ENCODE measurements at places on chromosomes 7 and 10.

- no peak for DNase-seq
Observed at GRCh38 chr10:108911814-108912541, 1011.3 kb downstream of the XPNPEP1 start.

DNA sequence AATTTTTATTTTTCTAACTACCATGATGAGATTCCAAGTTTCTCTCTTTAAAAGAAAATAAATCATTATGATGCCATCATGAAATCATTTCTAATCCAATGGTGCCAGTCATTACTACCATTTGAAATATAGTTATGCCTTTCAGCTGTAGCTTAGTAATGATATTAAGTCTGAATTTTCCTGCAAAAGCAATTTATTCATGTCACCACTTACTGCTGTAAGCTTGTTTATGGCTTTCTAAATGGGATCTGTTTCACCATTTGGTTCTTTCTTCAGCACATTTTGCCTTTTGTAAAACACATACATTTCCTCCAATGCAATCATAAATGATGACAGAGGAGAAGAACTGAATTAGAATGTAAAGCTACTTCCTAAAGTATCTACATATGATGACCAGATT is 130.5 kb downstream of the SEM1 start:
- no peak for DNase-seq

DNA sequence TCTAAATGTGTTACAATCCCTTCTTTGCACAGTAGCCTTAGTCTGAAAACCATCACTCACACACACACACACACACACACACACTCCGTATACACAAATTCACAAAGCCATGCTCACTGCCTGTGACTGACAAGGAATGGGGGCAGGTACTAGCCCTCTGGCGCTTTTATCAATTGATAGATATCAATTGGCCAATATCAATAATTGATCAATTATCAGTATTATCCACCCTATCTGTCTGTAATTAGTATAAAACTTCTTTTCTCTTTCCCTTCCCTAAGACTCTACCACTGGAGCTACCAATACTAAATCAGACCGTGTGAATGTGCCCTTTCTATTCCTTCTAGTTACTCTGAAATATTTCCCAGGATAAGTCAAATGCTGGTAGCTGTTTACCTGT is 2.1 kb downstream of the DENND11 start:
- no peak for DNase-seq

DNA sequence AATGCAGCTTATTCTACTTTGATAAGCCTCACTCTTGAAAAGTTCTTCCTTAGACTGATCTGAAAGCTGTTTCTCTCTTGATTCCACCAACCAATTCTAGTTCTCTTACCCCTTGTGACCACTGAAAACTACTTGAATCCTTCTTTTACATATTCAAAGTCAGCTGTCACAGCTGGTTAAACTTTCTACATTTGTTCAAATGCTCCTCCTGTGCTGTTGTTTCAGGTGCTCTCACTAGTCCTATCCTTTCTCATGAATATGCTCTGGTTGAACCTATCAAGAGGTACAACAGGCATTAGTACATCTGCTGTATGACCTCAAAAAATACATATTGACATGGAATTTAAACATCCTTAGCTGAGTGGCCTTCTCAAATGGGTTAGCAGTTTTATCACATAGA is 91.5 kb downstream of the MYO3A start:
- DNase-seq: no peak

GRCh38 chr7:41404375-41405074 is 298.4 kb downstream of the INHBA start:
- DNase-seq: no peak

DNA sequence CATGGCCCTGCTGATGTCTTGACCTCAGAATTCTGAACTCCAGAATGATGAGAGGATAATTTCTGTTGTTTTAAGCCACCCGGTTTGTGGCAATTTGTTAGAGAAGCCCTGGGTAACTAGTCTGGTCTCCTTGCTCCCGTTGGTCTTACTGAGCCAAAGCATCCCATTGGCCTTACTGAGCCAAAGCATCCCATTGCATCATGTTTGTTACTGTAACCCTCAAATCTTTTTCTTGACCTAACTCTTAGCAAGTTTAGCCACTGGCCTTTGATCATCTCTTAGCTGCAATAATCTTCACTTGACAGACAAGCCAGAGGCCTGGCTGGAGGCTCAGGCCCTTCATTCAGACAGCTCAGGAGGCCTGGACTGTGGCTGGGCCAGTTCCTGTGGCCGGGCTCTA is 21.8 kb downstream of the TBXAS1 start:
- no peak for DNase-seq

DNA sequence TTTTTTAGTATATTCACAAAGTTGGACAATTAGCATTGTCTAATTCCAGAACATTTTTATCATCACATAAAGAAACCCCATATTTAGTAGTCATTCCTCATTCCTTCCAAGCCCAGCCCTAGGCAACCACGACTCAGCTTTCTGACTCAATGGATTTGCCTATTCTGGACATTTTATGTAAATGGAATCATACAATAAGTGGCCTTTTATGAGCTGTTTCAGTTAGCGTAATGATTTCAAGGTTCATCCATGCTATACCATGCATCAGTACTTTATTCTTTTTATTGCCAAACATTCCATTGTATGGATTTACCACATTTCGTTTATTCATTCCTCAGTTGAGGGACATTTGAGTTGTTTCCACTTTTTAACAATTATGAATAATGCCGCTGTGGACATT is 249.2 kb downstream of the DYNC1I1 start:
- DNase-seq: no peak

- DNase-seq: no peak
Observed at GRCh38 chr10:74502963-74503608, 323.3 kb upstream of the KAT6B start.

DNA sequence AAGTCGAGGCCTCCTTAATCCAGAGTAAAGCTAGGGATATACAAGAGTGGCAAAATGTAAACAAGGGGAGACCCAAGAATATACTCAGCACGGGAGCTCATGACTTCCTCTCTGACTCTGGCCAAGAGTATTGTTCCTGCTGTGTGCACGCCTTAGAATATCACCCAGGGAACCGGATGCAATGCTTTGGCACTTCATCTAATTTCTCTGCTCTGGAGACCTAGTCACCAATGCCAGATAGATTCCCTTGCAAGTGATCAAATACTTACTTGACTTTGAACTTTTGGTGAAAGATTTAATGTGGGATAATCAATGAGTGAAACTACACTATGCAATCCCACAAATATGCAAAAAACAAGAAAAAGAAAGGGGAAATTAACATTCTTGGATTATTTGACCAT is 695.5 kb downstream of the INHBA start:
- no peak for DNase-seq

- no peak for DNase-seq
Observed at GRCh38 chr10:35794703-35795102, 152.6 kb upstream of the FZD8 start.

DNA sequence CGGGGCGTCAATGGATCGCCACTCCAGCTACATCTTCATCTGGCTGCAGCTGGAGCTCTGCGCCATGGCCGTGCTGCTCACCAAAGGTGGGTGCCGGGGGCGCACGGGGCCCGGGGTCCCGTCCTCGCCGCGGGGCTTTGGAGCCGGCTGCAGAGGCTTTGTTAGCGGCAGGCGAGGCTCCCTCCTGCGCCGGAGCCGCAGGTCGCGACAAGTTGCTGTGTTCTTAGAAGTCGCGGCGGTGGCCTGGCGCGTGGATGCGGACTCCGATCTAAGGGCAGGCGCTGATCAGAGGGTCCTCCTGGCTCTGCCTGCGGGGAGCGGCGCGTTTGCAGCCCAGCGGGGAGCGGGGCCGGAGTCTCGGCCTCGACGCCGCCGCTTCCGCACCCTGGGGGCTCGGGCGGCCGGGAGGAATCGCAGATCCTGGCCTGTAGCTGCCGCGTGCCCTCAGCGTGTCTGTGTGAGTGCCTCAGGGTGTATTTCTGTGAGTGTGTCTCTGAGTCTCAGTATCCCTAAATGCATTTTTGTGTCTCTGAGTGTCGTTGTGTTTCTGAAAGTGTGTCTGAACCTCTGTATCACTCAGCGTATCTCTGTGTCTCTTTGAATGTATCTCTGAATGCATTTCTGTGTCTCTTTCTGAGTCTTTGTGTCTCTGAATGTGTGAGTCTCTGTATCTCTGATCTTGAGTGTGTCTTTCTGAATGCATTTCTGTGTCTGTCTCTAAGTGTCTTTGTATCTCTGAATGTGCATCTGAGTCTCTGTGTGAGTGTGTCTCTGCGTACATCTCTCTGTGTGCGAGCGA is 766 bp downstream of the BAMBI start:
- DNase-seq: peak; percentile 11

- DNase-seq: no peak
Observed at GRCh38 chr7:136009488-136010079, 32.4 kb upstream of the MTPN start.

DNA sequence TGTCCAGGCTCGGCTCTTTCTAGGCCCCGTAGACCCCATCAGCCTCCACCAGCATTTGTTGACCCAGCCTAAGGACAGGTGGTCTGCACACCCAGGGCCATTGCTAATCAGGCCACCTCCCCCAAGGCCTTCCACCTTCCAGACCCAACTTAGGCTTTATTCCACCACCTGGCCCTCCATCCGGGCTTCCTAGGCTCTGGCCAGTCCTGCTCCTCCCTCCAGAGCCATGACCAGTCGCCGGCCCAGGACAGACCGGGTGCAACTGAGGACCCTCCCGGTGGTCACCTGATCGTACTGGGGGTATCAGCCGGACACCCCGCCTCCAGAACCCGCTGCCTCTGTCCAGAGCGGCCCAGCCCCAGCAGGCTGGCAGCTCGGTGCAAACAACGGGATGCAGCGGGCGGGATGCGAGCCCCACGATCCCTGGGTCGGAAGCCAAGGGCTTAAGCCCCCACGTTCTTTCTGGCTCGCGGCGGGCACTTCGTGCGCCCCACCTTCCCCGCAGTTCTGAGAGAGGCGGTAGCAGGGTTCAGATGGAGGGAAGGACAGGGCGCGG is 545 bp downstream of the NACAD start:
- DNase-seq: no peak

GRCh38 chr10:109219935-109220605 is 703.2 kb downstream of the XPNPEP1 start:
- DNase-seq: no peak

DNA sequence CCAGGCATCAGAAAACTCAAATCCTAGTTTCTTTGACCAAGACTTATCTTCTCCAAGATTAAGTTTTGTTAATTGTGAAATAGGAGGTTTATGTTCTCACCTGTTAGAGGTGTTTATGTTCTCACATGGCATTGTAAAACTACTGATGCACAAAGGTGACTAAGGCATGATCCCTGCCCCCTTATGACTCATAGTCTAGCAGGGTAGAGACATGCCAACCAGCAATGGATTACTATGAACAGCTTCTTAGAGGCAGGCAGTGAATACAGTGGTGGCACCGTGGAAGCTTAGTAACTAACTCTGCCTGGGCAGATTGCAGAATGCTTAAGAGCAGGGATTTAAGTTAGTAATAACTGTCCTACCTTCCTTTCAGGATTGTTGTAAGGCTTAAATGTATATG is 400.9 kb downstream of the SORCS3 start:
- no peak for DNase-seq

- no peak for DNase-seq
Observed at GRCh38 chr10:43093423-43094076, 16.7 kb downstream of the RET start.

DNA sequence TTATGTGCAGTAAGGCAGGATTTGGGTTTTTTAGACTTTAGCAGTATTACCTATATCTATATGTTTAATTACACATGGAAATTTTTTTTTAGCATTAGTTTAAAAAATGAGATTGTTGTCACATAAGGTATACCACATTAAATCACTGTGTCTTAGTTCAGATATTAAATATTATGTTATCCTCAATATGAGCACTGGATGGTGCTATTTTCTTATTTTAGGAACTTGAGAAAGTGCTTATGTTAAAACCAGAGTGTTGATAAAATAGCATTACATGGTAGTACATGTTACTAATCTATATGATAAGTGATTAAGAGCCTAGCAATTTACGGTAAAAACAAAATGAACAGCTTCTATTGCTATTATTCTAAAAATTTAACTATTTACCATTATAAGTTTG is 28.8 kb downstream of the MIOS start:
- no peak for DNase-seq

DNA sequence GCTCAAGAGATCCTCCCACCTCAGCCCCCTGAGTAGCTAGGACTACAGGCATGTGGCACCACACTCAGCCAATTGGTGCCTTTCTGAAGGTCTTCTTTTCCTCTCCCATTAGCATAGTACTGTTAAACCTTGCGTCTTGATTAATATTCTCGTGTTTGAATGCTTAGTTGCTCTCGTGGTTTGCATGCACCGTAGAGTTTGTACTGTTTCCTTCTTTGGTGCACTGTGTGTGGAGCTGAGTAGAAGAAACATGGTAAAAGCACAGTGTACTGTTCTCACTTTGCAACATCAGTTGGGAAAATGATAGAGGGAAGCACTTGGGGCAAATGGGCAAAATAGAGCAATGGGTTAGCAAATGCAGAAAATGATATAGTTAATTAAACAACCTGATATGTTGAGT is 27.6 kb upstream of the RPA3 start:
- no peak for DNase-seq

- DNase-seq: no peak
Observed at GRCh38 chr10:96269438-96270300, 1.7 kb downstream of the BLNK start.

- DNase-seq: no peak
Observed at GRCh38 chr10:103803941-103804340, 51.4 kb downstream of the SH3PXD2A start.

DNA sequence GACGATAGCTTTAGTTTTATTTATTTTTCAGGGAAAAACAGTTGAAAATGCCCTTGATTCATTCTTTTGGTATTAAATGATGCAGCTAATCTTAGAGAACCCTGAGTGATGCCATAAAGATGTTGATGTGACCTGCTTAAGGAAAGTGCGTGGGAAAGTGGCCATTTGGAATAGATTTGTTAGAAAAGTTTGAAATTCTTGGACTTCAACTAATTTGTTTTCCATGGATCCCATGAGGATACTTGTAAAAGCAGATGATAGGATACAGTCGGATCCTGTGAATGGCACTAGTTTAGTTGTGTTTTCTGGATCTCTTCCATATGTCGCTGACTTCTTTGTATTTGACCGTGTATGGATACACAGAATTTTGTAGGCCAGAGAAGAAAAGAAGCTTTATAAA is 69.0 kb downstream of the SEPTIN7 start:
- DNase-seq: no peak

DNA sequence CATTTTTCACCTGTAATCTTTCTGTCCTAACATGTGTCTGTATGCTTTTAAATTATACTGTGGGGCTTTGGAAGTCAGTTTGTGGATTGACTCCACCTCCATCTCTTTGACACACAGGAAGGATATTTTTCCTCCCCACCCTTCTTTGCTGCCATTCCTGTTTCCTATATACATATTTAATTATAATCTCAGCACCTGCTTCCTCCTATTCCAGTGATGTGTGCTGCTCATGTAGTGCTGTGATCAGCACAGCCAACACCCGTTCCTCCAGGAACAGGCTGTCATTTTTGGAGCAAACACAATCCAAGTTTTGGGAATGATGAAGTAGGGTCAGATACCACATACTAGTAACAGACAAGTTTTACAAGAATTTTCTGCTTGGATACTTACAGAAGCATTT is 135.0 kb upstream of the PRPS1L1 start:
- DNase-seq: no peak

DNA sequence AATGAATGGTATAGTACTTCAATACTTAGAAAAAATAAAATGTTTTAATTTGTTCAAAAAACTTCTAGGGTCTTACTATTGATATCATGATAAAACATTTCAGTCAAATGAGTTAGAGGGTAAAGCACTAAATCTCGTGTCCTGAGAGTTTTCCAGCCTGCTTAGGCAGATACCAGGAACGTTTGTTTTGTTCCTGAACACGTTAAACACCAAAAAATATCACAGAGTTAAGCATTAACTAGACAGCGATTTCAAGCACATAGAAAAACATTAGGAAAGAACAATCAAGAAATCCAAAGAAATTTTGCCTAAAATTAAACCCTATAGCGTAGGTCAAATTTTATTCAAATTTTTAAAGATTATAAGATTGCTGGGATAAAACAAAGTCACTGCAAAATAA is 204.6 kb upstream of the AGR3 start:
- DNase-seq: no peak
